ENCODE measurements at places on chromosomes 4 and X. TPM values are rescaled to one million over a fixed set of nuclear protein-coding genes. Genes with fewer than 3 reads are reported as not detected.

DNA sequence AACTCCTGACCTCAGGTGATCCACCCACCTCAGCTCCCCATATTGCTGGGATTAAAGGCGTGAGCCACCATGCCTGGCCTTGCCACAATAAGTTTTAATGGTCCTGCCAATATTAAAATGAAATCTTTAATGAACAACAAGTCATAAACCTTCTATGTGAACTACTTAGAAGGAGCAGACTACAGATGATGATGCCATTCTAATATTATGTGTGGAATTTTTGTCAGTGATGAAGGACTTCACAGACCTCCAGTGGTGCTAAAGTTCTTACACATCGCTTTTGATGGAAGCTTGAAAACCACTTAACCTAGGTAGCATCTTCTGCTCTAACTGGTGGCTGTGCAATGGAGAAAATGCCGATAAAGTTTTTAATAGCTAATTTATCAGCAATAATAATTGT lies 331.4 kb downstream of the CCSER1 start:
- DNase-seq: no peak

DNA sequence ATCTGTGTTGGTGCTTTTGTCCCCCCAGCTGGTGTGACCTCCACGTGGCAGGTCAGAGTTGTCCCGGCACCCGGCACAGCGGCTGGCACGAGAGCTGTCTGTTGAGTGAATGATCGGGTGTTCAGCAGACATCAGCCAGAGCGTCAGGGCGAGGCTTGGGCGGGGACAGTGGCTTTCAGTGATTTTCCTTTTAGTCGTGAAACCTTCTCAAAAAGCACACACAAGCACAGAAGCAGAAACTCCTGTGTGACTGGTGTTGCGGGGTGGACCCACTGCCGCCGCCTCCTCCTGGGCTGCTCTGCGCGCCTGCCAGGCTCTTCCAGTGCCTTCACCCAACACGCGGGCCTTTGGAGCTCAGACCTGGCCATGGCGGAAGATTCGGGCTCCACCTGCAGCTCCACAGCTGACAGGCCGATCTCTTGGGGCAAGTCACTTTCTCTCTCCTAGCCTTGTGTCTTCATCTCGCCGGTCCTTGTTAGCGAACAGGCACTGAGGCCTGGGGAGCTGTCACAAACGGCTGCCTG lies 51.4 kb upstream of the HGFAC start:
- no peak for DNase-seq

GRCh38 chr4:99362768-99363167 lies 10.2 kb upstream of the ADH1C start:
- DNase-seq: no peak

GRCh38 chrX:19698122-19698521 lies 182.8 kb upstream of the MAP3K15 start:
- DNase-seq: peak; percentile 34

DNA sequence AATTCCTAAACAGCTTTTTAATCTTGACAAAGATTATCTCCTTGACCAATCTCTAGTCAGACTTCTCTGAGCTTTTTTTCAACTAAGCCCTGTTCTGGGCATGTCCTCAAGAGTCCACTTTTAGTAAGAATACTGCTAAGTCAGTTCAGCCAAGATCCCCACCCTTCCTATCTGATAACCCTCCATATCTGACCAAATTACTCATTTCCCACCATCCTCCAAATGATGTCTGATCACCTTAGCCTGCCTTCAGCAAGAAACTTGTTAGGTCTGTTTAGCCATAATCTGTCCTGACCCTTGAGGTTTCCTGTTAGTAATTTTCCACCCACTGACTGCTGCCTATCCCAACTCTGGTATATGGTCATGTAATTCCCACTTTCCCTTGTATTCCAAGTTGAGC lies 65.2 kb downstream of the FAM13A start:
- peak; percentile 88 for DNase-seq

GRCh38 chrX:74438764-74439163 lies 17.5 kb downstream of the SLC16A2 start:
- DNase-seq: no peak

DNA sequence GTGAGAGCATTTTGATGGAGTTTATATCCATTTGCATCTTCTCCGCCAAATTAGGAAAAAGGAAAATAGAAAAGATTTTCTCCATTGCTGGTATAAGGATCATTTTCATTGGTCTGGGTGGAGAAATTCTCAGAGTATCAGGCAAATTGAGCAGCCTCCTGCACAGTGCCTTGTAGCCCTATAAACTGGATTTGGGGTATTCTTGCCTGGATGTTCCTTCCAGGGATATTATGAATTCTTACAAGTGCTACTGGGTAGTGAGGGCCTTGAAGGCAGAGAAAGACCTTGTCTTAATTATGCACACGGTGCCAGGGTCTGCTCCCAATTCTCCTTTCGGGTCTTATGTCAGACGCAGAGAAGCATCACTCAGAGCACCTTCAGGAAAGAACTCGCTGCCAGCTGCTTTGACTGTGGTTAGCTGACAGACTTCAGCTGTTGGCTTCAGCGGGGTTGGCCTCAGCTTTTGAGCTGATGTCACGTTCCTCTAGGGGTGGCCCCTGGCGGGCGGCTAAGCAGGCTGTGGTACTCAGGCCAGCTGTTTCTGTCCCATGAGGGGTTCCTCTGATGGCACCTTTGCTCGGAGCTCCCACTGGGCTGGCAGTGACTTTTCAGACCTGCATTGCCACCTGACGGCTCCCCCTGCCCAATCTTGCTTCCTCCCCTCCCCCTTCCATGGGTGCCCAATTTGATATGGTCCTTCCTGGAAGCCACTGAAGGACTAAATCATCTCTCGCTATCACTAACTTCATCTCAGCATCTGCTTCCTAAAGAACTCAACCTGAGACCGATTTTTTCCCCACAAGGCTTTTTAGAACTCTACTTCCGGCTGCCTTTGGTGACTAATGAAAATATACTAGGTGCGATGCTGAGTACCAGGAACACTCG lies 519.5 kb downstream of the BCOR start:
- no peak for DNase-seq

GRCh38 chr4:106753426-106753825 lies 282.7 kb downstream of the DKK2 start:
- DNase-seq: no peak

GRCh38 chr4:1475277-1476139 lies 69.3 kb upstream of the NKX1-1 start:
- DNase-seq: no peak

- no peak for DNase-seq
These were observed 3.3 kb upstream of the DUSP9 start for GRCh38 chrX:153643431-153644351.

DNA sequence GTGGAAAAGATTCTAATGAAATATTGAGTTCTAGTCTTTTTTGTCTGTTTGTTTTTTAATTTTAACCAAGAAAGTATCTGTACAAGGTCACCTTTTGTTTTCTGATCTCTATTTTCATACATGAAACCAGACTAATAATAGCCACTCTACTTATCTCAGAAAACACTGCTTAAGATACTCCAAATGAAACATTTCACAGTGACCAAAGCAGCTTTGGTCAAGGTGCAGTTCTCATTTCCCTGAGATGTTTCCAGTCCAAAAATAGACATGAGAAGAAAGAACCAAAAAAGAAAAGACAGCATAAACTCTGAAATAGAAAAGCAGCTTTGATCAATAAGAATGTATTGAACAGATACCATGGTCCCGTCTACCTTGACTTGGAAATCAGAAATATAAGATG lies 782.8 kb downstream of the RAB28 start:
- no peak for DNase-seq

GRCh38 chrX:15977644-15978043 lies 123.0 kb upstream of the AP1S2 start:
- DNase-seq: no peak

DNA sequence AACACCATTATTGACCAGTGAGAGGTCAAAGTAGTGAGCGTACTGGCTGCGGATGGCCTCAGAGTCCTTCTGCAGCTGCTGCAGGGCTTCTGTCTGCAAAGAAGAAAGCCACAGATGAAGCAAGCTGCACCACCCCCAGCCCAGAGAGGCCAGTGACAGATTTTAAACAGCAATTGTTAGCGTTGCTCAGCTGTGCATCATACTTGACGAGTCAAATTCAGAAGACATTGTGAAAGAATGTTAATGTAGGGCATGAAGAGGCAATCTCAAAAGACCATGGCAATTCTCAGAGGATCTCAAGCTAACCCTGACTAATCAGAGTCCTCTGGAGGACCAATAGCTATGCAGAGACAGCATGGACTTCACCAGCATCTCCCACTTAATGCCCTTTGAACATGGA lies 16.6 kb downstream of the DKC1 start:
- DNase-seq: peak; percentile 7

DNA sequence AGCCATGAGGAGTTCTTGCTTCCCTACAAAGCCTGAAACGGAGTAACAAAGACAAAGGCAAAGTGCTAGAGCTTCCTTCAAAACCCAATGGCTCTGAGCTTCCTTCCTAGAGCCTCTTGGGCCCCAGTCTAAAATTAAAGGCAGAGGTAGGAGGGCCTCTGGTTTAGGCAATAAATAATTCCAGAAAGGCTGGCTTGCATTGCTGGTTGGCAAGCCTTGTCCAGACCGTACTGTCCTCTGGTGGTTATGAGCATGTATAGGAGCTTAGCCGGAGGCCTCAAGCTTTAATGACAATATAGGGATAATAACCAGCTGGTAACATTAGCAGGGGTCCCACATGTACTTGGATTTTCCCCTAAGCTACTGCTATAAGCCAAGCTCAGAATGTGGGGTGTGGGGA lies 237.3 kb downstream of the AR start:
- DNase-seq: no peak

- DNase-seq: no peak
These were observed 309.3 kb upstream of the FGF13 start for GRCh38 chrX:139020801-139021200.

GRCh38 chrX:38103857-38104812 lies 97.8 kb downstream of the SYTL5 start:
- DNase-seq: no peak

DNA sequence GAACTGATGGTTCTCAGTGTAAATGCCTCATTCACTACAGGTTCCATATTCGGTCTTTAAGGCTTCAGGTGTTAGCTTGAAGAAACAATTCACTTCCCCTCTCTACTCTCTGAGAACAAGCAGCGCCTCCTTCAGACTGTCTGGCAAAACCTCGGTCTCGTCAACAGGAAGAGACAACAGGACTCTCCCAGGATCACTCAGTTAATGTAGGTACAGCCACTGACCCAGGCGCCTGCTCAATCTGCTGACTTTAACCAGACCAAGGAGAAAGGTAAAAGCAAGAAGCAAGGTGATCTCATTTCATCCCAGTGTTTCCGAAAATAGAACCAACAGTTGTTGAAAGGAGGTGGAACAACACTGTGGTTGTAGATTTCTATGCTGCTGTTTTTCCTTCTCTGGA lies 102.2 kb downstream of the SLC2A9 start:
- DNase-seq: no peak

- peak; percentile 99 for DNase-seq
These were observed 106.2 kb upstream of the RAPGEF2 start for GRCh38 chr4:158996669-158997074.

GRCh38 chrX:8657883-8658282 lies 74.1 kb downstream of the ANOS1 start:
- no peak for DNase-seq

GRCh38 chr4:79820427-79820826 lies 252.6 kb downstream of the ANTXR2 start:
- no peak for DNase-seq

The HSFX2 gene
- not detected for total RNA-seq

The FGF2 gene
- 14.8 TPM for total RNA-seq

The C4orf54 gene
- total RNA-seq: under 0.01 TPM

The AKAP4 gene
- not detected for total RNA-seq

The MAMLD1 gene
- under 0.01 TPM for total RNA-seq

The CPZ gene
- not detected for total RNA-seq

The HS3ST1 gene
- total RNA-seq: 1.8 TPM

The CC2D2A gene
- 5.5 TPM for total RNA-seq

The THAP9 gene
- 2.9 TPM for total RNA-seq

The ENPEP gene
- not detected for total RNA-seq
